ENCODE measurements at places on chromosomes 12 and 14.
A peak's percentile ranks its signal among the peaks of the same experiment; 100 is the strongest.

- DNase-seq, result no peak
Measured at GRCh38 chr12:45257185-45257930, 41.5 kb downstream of the ANO6 start.

DNA sequence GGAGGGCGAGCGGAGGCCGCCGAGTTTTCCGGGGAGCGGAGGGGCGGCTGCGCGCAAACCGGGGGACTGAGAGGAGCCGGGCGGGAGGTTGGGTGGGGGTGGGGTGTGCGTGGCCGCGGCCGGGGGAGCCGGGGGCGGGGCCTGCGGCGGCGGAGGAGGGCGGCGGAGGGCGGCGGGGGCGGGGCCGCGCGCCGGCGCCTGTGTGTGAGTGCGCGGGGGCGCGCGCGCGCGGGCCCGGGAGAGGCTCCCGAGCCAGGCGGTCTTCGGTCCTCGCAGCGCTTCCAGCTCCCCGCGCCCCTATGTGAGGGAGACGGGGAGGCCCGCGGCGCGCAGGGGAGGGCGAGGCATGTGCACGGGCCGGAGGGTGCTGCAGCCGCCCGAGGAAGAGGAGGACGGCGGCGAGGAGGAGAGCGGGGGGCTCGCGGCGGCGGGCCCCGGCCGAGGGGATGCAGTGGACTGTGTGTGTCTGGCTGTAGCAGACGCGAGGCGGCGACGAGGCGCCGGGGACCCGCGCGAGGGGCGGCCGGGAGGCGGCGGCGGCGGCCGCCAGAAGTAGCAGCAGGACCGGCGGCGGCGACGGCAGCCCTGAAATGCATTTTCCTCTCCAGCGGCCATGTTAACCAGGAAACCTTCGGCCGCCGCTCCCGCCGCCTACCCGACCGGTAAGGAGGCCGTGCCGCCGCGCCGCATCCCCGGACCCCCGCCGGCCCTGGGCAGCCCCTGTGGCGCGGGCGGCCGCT, at the start of gene DYRK2:
TSS of gene DYRK2 (plus strand) at position 225 of the 740 bp plus-strand sequence. CDS start at position 614, 389 bp downstream.
- DNase-seq, result peak; percentile 91

GRCh38 chr12:25556153-25556552, 3.1 kb upstream of the LMNTD1 start:
- DNase-seq, result no peak

GRCh38 chr14:75303381-75303789, 24.8 kb downstream of the FOS start:
- peak; percentile 88 for DNase-seq

DNA sequence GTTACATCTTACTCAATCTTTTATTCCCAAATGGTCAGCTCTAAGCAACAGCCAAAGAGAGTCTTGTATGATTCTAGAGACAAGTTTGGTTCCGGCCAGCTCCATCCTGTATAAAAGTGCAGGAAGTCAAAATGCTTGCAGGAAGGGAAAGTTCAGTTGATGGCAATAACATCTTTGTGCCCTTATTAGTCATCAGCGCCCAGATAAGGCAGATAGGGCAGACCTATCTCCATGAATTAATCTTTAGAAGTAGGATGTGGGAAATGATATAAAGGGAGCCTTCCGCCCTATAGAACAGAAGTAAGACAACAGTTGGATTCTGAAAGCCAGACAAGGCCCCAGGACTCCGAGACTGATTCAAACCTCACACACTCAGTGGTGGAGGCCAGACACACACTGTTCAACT, 6.4 kb downstream of the GNS start:
- no peak for DNase-seq

DNA sequence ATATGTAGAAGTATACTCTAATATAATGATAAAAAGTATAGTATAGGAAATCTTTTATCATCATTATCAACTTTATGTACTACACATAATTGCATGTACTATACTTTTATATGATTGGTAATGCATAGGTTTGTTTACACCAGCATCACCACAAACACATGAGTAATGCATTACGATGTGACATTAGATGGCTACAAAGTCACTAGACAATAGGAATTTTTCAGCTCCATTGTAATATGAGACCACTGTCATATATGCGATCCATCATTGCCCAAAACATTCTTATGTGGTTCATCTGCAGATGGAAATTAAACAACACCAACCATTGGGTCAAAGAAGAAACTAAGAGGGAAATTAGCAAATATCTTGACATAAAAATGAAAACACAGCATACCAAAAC, 4.4 kb downstream of the ADAM20 start:
- DNase-seq, result no peak

- no peak for DNase-seq
Measured at GRCh38 chr12:89181271-89181920, 170.9 kb downstream of the DUSP6 start.
